NCI-H526 (cell line): ENCODE measurements at places on chromosomes 3 and 15.

DNA sequence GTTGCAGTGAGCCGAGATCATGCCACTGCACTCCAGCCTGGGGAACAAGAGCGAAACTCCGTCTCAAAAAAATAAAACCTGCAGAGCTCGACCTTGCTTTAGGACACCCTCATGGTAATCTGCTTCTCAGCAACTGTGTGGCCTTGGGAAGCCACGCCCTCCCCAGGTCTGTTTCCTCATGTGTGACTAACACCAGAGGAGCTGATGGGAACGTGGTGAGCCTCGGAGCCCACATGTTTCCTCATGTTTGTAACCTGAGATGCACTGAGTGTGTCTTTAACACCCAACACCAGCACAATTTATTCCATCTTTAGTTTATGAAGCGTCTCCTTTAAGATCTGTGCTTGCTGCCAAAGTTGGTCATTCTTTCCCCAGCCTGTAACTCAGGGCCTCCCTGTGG, 142.8 kb downstream of the OCA2 start:
- DNase-seq: peak; percentile 31

DNA sequence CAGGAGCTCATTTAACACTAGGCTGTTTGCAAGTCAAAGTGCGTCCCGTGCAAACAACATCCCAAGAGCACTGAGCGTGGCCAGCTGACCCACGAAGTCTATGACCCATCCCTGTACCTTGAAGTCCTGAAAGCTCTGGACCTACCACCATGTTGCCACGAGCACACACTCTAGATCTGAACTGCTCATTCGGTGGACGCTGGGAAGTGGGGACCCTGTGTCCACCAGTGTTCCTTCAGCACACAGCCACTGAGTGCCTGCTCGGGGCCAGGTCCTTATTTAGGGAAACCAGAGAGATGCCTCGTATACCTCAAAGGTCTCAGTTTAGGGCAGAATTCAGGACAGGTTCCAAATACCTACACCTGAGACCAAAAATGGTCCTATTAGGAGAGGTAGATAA, 236.9 kb downstream of the XXYLT1 start:
- DNase-seq: no peak

GRCh38 chr3:183099838-183100204, 525 bp upstream of the MCCC1 start:
- no peak for DNase-seq

GRCh38 chr3:85726241-85726640, 767.5 kb downstream of the CADM2 start:
- no peak for DNase-seq

DNA sequence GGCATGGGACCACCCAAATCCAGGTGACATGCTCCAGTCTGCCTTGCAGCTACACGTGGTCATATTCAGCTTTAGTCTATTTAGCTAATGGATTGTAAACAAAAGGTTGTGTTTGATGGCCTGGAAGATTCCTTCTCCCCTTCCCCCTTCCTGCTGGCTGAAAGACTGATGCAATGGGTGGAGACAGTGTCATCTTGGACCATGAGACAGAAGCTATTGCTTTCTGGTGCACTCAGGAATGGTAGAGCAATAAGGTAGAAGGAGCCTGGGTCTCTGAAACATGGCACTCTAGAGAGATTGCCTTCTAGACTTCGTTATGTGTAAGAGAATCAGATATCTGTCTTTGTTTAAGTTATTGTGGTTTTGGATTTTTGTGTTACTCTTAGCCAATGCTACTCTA, 25.7 kb upstream of the PTX3 start:
- DNase-seq: no peak

- DNase-seq: no peak
Measured at GRCh38 chr3:193885832-193886231, 250.1 kb upstream of the HES1 start.

DNA sequence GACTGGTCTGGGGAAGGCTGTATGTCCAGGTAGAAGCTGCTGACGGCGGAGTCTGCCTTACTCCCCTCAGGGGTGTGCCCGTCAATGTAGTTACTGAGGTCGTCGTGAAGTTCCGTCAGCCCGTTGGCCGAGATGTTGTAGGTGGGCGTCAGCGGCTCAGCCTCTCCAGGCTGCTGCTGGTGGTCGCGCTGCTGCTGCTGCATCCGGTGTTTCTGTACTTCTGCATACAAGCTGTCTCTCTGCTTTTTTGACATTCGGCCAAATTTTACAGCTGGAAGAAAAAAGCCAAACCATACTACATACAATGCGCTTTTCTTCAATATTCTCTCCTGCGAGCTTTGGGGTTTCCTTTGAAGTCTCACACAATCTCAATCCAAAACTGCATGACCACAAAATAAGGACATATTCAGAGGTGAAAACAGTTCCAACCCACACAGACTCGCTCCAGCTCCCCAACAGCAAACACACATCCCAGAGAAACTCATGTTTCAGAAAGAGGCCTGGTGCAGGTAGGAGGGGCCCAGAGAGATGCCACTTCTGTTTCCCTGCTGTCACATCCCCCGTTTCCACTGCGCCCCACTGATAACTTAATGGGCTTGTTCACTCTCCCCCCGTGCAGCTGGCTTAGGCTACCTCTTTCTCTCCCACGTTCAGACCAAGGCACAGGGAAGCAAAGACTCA, 32.5 kb upstream of the ICE2 start:
- DNase-seq: no peak

DNA sequence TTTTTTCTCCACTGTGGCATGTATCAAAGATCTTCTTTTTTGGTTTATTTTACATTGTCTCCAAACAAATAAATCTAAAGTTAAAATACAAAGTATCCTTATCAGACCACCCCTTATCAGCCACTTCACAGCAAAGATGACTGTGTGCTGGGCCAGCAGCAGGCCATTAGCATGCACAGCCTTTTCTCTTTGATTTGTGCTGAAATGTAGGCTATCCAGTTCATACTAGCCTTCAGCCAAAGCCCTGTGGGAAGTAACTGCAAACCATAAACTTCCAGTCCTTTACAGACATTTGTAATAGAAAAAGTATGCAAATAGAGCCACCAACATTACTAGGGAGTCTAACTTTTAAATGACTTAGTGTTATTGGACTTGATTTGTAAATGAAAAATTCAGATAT, 816.3 kb downstream of the FHIT start:
- DNase-seq: no peak

DNA sequence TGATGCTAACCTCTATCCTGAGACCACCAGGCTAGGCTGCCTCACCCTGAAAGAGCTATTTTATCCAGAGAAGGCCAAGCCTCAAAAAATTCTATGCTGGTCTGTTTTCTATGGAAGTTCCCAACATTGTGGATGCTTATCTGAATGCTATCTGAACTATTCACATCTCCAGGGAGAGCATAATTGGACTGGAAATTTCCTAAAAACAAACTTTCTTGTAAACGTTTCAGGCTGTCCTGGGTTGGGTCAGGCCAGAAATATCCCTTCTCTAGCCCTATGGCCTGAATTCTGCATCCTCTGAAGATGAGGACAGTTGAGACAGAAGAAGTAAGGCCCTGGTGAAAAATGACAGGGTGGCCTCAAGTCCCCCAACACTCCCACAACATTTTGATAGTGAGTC, 706.4 kb upstream of the NR2F2 start:
- DNase-seq: no peak

DNA sequence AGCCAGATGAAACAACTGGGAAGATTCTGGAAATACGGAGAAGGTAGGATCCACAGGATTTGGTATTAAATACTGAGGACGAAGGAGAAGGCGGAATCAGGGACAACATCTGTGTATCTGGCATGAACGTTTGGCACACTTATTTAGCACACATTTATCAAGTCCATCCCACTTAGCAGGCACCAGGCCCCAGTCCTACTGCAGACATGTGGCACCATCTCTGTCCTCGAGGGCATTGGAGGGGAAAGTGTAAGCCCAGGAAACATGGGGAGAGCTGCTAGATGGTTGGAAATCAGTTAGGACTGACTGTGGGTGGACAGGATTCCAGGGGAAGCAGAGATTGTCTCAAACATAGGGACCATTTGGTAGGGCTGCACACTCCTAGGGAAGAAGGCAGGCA, 29.0 kb upstream of the LCTL start:
- DNase-seq: no peak

DNA sequence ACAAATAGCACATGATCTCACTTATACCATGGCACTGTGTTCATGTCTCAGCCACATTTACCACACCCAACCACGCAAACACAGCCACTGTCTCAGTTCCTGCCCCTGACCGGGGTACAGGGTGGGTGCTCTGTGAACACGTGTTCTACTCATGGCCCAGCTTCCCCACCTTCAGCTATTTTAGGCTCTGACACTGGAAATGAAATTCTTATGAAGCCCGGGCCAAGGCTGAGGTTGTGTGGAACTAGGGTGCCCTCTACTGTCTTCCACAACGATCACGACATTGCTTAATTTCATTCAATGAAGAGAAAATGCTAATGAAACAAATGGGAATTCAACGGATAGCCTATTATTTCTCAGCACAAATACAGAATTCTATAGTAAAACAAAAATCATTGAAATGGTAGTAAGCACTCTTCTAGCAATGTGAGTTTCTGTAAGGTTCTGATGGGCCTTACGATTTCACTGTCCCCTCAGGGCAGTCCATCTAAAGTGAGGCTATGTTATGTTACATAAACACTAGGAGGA, 2.1 kb upstream of the GABRA5 start:
- DNase-seq: peak; percentile 6

DNA sequence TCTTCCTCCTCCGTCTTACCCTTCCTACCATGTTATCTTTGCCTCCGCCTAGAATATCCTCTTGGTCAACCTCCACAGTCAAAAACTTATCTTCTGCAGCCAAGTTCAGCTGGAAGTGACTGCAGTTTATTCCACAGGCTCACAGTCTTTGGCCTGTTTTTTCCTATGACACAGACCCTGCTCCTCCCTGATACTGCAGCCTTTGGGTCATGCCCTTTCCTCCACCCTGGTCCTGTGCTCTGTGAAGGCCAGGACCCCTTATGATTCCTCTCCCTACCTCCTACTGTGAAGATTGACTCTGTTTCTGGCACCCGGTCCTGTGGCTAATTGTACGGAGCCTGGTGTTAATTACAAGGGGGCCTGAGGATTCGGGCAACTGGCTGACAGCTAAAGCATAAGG, 49.3 kb upstream of the SCN5A start:
- no peak for DNase-seq

DNA sequence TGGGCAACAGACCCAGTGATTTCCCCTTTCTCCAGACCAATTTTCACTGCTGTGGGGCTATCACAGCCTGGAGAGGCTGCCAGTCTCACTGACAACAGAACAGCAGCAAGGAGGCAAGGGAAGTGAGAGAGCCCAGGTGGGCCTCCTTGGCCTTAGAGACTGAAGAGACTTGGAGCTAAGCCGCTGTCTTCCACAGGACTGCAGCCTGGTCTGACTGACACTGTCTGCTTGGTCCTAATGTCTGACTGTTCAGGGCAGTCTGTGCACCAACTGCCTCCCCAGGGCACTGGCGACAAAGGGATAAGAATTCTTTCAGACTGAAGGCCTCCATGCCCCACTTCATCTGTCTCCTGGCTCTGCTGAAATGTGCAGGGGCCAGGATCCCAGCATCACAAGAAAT, 11.5 kb downstream of the POMGNT2 start:
- no peak for DNase-seq

DNA sequence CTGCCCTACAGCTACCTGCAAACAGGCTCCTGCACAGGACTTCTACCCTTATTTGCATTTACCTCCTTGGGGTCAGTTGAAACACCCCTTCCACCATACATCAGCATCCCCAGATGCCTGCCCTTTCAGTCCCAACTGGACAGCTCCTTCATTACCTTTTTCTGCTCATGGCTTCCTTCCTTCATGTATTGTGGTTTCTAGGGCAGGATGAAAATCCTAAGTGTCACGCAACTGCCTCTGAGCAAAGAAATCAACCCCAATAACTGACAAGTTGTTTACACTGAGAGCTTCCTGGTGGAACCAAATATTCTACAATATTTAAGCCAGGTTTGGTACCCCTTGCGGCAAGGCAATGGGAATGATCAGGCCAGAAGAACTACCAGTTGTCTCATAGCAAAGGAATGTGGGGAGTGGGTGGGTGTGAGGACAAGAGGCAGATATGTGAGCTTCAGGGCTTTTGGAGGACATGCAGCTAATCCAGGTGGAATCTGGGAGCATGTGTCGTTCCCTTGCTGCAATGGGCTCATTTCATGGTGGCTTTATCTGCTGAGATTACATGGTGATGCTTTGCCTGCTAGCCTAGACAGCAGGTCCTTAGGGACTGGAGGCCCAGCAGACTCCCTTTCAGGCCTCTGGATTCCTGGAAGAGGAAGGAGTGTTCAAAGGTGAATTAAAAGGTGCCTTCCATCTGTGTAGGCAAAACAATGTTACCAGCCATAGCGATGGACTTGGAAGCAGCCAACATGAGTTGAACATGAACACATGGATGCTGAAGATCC, 34.9 kb downstream of the PPCDC start:
- no peak for DNase-seq

- peak; percentile 70 for DNase-seq
Measured at GRCh38 chr3:158107605-158108444, 1.6 kb upstream of the SHOX2 start.

GRCh38 chr3:197029511-197030167, at the start of gene MELTF:
Gene MELTF (minus strand): TSS chr3:197029817. CDS start chr3:197029702, 115 bp downstream.
- peak; percentile 91 for DNase-seq

GRCh38 chr15:50996641-50997040, 88.2 kb downstream of the AP4E1 start:
- no peak for DNase-seq

GRCh38 chr3:129345971-129346370, 67.3 kb downstream of the HMCES start:
- no peak for DNase-seq

GRCh38 chr3:141652349-141652748, 85.7 kb upstream of the RNF7 start:
- no peak for DNase-seq

- no peak for DNase-seq
Measured at GRCh38 chr15:84969257-84969656, 12.4 kb upstream of the PDE8A start.

GRCh38 chr3:46549989-46550388, 16.1 kb downstream of the LRRC2 start:
- no peak for DNase-seq

- DNase-seq: no peak
Measured at GRCh38 chr15:36722555-36722954, 143.1 kb downstream of the CDIN1 start.

DNA sequence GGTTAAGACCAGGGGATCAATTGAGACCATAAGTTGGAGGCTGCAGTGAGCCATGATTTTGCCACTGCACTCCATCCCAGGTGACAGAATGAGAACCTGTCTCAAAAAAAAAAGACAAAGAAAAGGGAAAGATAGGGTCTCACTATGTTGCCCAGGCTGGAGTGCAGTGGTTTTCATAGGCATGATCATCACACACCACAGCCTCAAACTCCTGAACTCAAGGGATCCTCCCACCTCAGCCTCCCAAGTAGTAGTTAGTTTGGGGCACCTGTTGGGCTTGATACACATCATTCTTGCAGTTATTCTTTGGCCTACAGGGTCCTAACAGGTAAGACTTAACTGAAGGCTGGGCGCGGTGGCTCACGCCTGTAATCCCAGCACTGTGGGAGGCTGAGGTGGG, 42.1 kb downstream of the UBXN7 start:
- DNase-seq: no peak

DNA sequence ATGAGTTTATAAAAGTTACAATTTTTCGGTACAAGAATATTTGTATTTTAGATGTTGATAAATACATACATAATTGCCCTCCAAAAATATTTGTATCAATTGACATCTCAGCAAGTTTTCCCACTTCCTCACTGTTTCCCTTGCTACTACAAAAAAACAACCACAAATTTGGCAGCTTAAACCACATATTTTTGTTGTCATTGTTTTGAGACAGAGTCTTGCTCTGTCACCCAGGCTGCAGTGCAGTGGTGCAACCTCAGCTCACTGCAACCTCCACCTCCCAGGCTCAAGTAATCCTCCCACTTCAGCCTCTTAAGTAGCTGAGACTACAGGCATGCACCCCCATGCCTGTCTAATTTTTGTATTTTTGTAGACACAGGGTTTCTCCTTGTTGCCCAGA, 162.8 kb upstream of the RARB start:
- no peak for DNase-seq
